ENCODE measurements at places on chromosomes 4 and X. TPM values are rescaled to one million over a fixed set of nuclear protein-coding genes. Genes with fewer than 3 reads are reported as not detected.

Gene FHL1
- total RNA-seq = 20.0 TPM

Gene GABRE
- total RNA-seq = 3.9 TPM

Gene MAGEA12
- not detected for total RNA-seq

Gene GUCY2F
- total RNA-seq = not detected

Gene GRIA2
- not detected for total RNA-seq

DNA sequence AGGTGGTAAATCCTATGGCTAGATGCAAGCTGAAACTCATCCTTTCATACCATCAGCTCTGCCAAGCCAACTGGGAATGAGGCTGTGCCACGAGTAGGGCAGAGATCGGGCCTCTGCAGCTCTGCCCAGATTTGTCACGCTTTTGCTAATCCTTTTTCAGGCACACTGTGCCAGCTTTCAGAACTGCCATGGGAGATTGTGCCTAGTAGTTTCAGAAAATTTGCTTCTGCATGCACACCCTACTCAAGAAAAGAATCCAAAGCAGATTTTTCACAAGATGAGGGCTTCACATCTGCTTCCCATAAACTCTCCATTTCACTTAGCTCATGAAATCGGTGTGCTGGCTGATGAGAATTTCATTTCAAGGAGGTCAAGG lies 3.3 kb upstream of the ADH7 start:
- no peaks in the 10 kb centered on the region for H3K4me1 ChIP-seq
- no peaks in the 10 kb centered on the region for H3K27me3 ChIP-seq
- H3K36me3 ChIP-seq = no peaks in the 10 kb centered on the region
- no peak for DNase-seq

DNA sequence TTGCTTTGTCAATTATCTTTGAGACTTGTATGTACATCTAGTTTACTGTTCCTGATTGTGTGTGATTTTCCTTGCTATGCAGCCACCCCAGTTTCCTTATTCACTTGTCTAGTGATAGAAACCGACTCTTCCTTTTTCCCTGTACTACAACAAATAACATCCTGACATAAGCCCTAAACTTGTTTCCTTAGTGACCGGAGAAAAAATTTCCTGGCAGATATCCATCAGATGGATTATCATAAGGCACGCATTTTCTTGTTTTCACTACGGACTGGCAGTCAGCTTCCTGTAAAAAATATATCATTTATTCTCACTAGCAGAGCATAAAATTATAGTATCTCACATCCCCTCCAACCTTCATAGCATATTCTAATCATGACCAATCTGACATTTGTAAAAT lies 410.7 kb downstream of the CENPC start:
- H3K4me3 ChIP-seq = no peak overlapping the region
- H3K4me1 ChIP-seq = no peaks in the 10 kb centered on the region
- no peak for DNase-seq
- no peaks in the 10 kb centered on the region for H3K36me3 ChIP-seq

DNA sequence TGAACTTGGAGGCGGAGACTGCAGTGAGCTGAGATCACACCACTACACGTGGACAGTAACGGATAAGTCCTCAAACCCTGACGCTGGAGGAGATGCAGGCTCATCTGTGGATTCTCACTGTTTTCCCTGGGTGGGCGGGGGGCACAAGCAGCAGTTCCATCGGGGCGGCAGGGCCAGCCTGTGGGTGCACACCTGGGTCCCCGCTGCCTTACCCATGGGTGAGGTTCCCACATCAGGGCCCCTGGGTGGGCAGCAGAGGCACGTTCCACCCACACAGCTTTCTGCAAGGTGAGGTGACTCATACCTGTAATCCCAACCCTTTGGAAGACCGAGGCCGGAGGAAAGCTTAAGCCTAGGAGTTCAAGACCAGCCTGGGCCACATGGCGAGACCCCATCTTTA lies 56.6 kb upstream of the MXD4 start:
- no peak overlapping the region for H3K27ac ChIP-seq
- no peak overlapping the region for H3K4me3 ChIP-seq
- no peak for DNase-seq
- no peaks in the 10 kb centered on the region for H3K36me3 ChIP-seq
- no peaks in the 10 kb centered on the region for H3K27me3 ChIP-seq
- H3K4me1 ChIP-seq = no peaks in the 10 kb centered on the region

DNA sequence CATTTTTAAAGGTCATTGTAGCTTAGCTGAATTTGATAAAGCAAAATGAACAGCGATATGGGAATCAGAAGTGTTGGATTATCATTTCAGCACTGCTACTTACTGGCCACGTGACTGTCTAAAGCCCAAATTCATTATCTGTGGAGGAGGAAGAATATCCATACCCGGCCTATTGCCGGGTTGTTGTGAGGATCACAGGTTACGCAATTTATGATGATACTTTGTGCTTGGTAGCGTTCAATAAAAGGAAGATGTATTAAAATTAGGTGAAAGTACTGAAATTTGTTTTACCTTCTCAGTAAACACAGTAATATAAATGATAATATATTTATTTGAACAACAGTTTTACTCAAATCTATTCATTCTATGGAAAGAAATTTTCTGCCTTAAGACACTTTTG lies 1540.2 kb downstream of the ADGRL3 start:
- no peak overlapping the region for H3K4me3 ChIP-seq
- no peak for DNase-seq
- no peaks in the 10 kb centered on the region for H3K36me3 ChIP-seq
- no peaks in the 10 kb centered on the region for H3K4me1 ChIP-seq
- no peak overlapping the region for H3K27ac ChIP-seq

DNA sequence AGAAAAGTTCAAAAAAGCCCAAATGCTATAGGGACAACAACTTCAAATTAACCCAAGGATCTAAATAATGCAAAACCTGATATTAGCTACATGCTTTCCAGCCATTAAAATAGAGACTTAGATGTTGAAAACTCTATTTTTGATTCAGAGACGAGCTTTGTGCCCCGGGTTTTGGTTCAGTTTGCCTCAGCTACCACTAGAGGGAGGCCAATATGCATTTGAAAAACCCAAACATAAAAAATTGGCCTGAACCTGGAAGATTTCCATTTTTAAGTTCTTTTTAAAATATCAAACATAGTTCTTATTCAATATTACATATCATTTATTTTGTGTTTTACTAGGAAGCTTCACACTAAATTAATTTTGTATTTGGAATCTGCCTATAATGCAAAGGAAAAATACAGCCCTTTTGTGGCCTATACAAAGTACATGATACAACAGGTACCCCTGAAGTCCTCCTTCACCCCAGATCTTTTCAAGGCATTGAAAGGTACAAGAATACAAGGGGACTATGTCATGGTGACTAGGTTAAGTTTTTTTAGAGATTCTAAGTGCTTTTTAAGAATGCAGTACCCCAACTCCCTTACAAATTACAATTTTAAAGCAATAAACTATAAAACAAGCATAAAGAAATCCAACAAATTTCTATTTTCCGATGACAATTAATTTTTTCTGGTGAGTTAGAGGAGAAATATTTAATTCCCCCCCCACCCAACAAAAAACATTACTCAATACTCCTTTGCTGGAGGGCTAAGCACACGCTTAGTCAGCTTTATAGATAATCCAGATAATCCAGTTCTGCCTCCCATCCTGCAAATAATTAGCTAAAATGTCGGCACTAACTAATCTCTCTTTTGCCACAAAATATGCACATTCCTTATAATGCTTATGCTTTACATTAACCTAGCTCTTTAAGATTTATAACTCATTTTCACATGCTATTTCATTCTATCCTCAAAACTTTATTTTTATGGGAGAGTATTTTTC lies 97.7 kb upstream of the PTPN13 start:
- no peaks in the 10 kb centered on the region for H3K27me3 ChIP-seq
- no peak overlapping the region for H3K4me3 ChIP-seq
- no peaks in the 10 kb centered on the region for H3K4me1 ChIP-seq
- H3K36me3 ChIP-seq = no peaks in the 10 kb centered on the region
- DNase-seq = peak; percentile 35

DNA sequence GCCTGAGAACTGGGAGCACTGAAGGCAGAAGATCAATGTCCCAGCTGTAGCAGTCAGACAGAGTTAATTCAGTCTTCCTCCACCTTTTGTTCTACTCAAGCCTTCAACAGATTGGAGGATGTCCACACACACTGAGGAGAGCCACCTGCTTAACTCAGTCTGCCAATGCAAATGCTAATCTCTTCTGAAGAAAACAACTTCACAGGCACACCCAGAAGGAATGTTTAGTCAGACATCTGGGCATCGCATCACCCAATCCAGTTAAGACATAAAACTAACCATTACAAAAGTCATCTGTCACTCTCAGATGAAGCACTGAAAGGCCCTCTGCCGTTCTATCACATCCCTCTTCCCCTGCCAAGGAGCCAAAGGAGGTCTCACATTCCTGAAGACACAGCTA lies 173.7 kb downstream of the CENPC start:
- 0 out of 2 replicates have a peak, but pooled peaks cover 5% of the 10 kb centered on the region for H3K27me3 ChIP-seq
- no peaks in the 10 kb centered on the region for H3K36me3 ChIP-seq
- H3K4me3 ChIP-seq = no peak overlapping the region
- H3K27ac ChIP-seq = no peak overlapping the region
- no peak for DNase-seq

DNA sequence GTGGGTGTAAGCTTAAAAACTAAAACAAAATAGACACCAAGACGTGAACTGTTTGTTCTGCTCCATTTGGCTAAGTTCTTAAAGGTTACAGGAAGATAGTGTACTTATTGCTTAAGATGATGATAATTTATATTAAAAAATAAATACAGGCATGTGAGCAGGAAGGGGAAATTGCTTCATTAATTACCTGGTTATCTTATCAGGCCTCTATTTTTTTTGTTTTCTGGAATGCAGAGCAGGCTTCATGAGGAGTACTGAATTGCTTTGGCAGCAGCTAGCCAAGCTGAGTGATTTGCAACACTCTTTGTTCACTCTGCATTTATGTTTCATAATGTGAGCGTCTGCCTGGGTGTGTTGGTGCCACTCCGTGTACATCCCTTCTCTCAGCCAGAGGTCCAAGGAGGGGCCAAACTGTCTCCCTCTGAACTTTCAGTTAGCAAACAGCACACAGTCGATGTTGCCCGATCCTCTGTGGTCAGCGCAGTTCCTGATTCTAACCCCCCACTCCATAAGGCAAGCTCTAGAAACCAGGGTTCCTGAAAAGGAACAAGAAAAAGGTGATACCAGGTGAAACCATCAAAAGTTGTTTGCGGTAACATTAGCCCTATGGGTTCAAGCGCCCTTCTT lies 348.2 kb downstream of the SPRY1 start:
- peaks cover 1% of the 10 kb centered on the region for H3K4me1 ChIP-seq
- H3K4me3 ChIP-seq = no peak overlapping the region
- H3K27ac ChIP-seq = no peak overlapping the region
- no peaks in the 10 kb centered on the region for H3K27me3 ChIP-seq
